Right ventricle myocardium superior (tissue), 1 donor: ENCODE measurements at places on chromosomes 5 and 9. TPM values are rescaled to one million over a fixed set of nuclear protein-coding genes. Genes with fewer than 3 reads are reported as not detected.
A peak's percentile ranks its signal among the peaks of the same experiment; 100 is the strongest.

The PDCD1LG2 gene
- 2.4 TPM for total RNA-seq

The SLCO4C1 gene
- 0.08 TPM for total RNA-seq

The CCDC192 gene
- not detected for total RNA-seq

The DBH gene
- total RNA-seq: not detected

The SCGB3A2 gene
- not detected for total RNA-seq

The TLN1 gene
- 252 TPM for total RNA-seq

The KCNMB1 gene
- 0.65 TPM for total RNA-seq

The C5orf34 gene
- total RNA-seq: 0.40 TPM

The ENHO gene
- 0.48 TPM for total RNA-seq

The MATR3 gene
- total RNA-seq: 111 TPM

- no peak for DNase-seq
These were observed 35.2 kb downstream of the OR1J1 start for GRCh38 chr9:122442568-122442967.

GRCh38 chr9:38486056-38486615, 61.9 kb upstream of the IGFBPL1 start:
- DNase-seq: no peak

- no peak for DNase-seq
These were observed 53.5 kb upstream of the EQTN start for GRCh38 chr9:27350382-27350976.

GRCh38 chr9:130668659-130669058, 4.3 kb downstream of the PRDM12 start:
- DNase-seq: no peak

- DNase-seq: no peak
These were observed 92.8 kb upstream of the ACOT12 start for GRCh38 chr5:81486711-81487110.

GRCh38 chr9:127154390-127155191, 32.2 kb upstream of the ANGPTL2 start:
- DNase-seq: peak; percentile 84

DNA sequence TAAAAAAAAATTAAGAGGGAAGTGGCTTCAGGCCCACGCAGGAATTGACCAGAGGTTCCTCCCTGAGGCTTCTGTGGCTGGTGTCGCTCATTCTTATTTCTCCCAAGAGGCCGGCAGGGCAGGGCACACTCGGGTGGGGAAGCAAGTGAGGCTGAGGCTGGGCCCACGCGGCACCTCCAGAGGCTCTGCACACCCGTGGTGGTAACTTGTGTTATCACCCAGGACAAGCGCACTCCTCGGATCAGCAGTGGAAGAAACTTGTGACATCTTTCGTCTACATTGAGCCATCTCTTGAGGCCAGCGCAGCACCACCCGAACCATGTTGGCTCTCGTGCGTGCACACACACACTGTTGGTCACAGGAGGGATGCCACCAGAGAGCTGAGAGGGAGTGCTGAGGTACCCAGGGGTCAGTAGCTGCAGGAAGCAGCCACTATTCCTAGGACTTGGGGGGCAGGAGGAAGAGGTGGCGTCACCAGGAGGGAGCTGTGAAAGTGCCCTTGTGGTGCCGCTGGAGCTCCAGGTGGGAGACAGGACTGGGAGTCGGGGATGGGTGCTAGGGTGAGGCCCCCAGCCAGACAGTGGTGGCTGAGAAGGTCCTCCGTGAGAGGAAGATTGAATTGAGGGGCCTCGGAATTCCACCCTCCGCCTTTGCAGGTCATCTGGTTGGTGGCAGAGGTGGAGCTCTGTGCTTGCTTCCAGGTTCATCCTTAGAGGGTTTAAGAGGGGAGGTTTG, 6.4 kb downstream of the NDUFS6 start:
- peak; percentile 20 for DNase-seq

GRCh38 chr9:104872656-104873488, 55.1 kb downstream of the ABCA1 start:
- no peak for DNase-seq

GRCh38 chr5:149747141-149747832, 17.2 kb downstream of the PPARGC1B start:
- no peak for DNase-seq

DNA sequence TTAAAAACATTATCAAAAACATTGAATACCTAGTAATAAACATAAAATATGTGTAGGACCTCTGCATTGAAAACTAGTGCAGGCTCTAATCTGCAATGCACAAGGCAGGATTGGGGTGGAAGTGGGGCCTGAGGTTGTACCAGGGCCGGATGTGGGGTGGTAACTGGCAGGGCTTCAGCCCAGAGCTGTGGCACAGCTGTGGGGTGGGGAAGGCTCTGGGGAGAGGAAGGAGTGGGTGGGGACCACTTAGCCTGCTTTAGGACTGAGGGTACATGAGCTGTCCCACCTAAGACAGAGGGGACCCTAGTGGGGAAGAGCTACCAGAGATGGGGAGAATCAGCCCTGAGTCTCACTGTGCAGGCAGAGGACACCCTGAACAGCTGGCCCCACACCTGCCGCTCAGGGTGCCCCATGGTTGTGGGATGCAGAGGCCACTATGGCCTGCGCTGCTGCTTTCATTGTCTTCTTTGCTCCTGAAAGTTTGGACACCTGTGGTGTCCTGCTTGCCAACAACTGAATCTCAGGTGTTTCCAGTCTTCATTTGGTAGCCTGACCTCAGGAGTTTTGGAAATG, 311.4 kb downstream of the TLE4 start:
- no peak for DNase-seq

- DNase-seq: no peak
These were observed 17.7 kb downstream of the PCDHGC5 start for GRCh38 chr5:141506381-141507155.

- no peak for DNase-seq
These were observed 34.9 kb downstream of the ZNF354A start for GRCh38 chr5:178695556-178695955.

GRCh38 chr9:87359958-87360601, 137.6 kb upstream of the DAPK1 start:
- DNase-seq: no peak

DNA sequence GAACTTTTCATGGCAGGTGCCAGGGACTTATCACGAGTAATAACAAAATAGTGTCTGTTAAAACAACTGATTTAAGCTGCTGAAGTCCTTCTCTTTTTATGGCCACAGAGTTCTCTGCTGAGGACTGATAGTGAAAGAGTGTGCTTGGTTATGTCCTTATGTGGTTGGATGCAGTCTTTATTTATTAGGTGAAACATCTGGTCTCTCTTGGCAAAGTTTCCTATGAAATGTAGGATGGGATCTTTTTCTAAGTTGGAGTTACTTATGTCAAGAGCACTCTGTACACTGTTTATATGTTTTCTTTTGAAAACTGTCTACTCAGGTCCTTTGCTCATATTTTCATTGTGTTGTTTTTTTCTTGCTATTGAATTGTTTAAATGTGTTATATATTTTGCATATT, 1816.1 kb upstream of the C9orf72 start:
- DNase-seq: no peak

- no peak for DNase-seq
These were observed 179.9 kb upstream of the KLF4 start for GRCh38 chr9:107669422-107669821.

DNA sequence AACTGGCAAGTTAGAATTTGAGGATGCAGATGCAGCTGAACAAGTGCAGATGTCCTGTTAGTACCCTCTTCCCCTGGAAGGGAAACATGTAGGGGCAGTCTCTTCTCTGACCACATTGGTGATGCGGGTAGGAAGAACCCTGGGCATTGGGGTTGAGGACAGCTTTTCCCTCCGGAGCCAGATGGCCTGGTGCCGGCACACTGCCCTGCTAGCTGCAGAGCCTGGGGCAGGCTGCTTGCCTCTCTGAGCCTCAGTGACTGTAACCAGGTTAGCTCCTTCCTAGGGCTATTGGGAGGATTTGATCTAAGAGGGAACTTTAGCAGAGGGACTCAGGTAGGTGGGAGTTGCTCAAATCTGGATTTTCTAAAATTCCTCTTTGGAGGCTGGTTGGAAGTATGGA, 148.4 kb downstream of the HSPA4 start:
- DNase-seq: no peak

- no peak for DNase-seq
These were observed 127.7 kb downstream of the ZDHHC21 start for GRCh38 chr9:14565352-14566016.

DNA sequence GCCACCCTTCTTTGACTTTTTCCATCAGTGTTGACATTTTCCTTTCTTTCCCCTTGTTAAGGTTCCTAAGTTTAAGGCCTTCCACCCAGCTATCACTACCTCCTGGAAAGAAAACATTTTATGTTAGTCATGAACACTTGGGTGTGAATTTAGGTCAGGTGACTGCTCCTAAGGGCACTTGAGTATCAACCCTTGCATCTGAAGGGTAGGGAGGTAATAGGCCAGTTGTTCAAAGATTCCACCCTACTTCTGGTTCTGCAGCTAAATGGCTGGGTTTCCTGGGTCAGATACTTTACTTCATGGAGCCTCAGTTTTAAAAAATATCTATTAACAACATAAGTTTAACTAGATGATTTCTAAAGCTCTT, 49.1 kb upstream of the OSMR start:
- no peak for DNase-seq

- DNase-seq: no peak
These were observed 488.0 kb upstream of the CYLC2 start for GRCh38 chr9:102507044-102507687.

DNA sequence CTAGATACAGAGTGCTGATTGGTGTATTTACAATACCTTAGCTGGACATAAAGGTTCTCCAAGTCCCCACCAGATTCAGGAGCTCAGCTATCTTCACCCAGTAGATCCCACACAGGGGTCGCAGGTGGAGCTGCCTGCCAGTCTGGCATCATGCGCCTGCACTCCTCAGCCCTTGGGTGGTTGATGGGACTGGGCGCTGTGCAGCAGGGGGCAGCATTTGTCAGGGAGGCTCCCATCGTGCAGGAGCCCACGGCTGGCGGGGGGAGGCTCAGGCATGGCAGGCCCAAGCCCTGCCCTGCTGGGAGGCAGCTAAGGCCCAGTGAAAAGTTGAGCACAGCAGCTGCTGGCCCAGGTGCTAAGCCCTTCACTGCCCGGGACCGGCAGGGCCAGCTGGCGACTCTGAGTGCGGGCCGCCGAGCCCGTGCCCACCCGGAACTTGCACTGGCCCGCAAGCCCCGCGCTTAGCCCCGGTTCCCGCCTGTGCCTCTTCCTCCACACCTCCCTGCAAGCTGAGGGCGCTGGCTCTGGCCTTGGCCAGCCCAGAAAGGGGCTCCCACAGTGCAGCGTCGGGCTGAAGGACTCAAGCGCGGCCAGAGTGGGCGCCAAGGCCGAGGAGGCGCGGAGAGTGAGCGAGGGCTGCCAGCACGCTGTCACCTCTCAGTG, 314.1 kb upstream of the ATP10B start:
- DNase-seq: no peak

GRCh38 chr5:15446552-15446951, 53.4 kb upstream of the FBXL7 start:
- no peak for DNase-seq
